ENCODE measurements at places on chromosomes 16 and 17.

DNA sequence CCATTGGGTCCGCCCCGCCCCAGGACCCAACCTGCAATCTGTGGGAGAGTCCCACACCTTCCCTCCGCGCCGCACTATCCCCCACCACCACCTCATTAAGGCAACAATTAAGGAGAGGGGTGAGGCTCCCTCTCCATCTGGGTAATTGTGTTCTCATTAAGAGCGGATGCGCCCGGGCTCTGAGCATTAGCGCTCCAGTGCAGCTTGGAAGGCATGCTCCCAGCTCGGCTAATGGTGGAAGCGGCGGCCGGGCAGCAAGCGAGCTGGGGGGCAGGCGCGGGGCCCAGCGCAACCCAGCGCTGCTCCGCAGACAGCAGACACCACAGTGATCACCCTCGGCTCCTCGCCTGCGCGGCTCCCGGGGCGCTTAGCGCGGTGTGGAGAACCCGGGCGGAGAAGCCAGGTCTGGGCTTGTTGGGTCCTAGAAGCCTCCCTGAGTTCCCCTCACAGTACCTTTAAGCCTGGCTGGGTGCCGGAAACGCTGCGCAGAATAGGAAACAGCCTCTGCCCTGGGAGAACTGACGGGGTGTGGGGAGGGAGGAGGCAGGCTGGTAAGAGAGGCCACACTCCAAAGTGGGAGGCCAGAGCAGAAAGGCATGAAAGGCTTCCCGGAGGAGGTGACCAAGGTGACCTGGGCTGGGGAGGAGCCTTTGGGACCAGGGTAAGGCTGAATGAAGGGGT, 6.4 kb downstream of the CBLN1 start:
- DNase-seq, result no peak

DNA sequence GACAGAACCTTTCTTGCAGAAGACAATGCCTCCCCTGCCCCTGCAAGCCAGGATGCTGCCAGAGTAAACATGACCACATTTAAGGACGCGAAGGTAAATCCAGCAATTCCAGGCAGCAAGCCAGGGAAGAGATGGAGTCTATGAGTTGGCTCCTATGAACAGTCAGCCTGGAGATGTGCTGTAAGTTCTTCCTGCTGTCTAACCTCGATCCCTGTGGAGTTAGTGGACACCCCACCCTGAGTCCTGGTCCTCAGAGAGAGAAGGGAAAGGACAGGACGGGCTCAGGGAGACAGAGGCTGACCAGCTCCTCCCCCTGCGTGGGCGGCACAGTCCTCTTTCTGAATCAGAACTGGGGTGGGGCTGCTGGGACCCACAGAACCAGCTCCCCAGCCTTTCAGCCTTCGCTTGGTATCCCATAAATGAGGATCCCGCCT, 24.9 kb downstream of the CDC42EP4 start:
- DNase-seq, result no peak

GRCh38 chr16:23269248-23269953, 32.7 kb upstream of the SCNN1B start:
- no peak for DNase-seq

DNA sequence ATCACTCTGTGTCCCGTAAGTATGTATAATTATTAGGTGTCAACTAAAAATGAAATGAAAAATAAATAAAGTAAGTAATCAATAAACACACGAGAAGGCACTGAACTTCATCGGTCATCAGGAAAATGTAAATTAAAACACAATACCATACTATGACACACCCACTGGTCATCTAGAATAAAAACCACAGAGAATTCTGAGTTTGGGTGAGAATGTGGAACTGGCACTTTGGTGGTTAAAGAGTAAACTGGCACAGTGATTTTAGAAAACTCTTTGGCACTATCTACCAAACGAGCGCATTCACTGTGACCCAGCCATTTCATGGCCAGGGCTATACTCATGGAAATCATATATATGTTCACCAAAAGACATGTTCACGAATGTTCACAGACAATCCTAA, 98.2 kb downstream of the HS3ST3A1 start:
- no peak for DNase-seq

- DNase-seq, result no peak
These were observed 251.4 kb downstream of the PHKB start for GRCh38 chr16:47712276-47713224.

DNA sequence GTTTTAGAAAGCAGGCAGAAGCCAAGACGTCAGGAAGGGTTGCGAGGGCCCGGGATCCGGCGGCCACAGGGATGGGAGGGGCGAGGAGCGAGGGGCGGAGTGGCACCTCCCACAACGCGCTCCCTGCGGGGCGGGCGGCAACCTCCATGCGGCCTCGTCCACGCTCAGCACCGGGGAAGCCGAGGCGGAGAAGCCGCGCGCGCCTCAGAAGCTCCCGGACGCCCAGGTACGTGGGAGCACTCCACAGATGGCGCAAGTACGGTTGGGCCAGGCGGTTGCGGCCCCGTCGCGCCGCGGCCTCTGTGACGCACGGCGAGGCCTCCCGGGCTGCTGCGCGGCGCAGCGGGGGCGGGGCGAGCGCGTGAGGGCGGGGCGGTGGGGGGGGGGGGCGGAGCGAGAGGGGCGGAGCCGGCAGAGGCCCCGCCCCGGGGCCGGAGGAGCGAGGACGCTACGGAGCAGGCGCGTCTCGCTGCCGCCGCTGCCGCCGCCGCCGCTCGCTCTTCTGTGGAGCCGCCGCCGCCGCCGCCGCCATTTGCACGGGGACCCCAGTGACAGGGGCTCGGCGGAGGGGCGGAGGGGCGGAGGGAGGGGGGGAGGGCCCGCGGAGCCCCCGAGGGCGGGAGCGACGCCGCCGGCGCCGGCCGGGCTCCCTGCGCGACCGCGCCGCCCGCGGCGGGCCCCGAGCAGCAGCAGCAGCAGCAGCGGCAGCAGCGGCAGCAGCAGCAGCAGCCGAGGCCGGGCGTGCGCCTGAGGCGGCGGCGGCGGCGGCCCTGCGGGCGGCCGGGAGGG, at the start of gene TENT4B:
Gene TENT4B, plus strand, starts transcription at position 500 of the 789 bp plus-strand sequence. CDS start 316 bp downstream, outside the sequence.
- peak; percentile 94 for DNase-seq

GRCh38 chr16:81313701-81314602, 810 bp upstream of the GAN start:
- DNase-seq, result no peak

GRCh38 chr16:9854675-9855074, 327.6 kb downstream of the GRIN2A start:
- DNase-seq, result no peak

DNA sequence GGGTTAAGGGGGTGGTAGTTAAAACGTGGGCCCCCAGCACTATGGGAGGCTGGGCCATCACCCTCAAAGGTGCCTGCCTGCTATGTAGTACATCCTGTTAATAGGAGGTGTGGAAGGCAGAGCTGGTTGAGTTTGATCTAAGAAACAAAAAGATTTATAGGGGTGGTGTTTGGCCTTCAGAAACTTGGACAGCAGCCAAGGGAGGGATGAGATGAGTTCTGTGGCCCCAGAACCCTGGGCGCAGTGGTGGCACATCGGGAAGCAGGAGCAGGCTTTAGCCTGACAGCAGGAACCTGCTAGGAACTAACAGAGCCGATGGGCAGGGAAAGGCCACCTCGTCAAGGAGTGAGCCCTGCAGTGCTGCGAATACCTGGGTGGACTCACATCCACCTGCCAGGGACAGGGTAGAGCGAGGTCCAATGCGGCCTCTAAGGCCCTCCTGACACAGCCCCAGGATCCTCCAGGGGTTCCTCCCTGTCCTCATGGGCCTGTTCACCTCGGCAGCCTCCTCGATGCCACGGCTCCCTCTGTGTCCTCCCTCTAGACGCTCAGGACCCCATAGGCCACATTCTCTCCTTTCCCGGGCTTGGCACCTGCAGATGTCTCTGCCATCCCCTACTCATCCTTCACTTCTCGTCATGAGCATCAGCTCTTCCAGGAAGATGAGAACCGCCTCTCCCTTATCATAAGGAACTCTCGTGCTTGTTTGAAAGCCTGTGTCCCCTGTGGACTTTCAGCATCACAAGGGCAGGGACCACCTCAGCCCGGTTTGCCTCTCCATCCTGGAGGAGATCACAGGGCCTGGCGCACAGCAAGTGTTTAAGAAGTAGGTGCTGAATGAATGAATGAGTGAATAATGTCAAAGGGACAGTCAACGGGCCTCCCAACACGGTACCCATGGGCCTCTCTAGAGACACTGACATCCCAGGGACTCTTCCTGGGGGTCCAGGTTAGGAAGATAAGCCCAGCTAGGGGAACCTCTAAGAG, 103.5 kb upstream of the TNRC6C start:
- DNase-seq, result no peak

GRCh38 chr16:26665166-26665939, 401.4 kb upstream of the C16orf82 start:
- no peak for DNase-seq

GRCh38 chr17:80738020-80738808, 193.6 kb downstream of the RPTOR start:
- no peak for DNase-seq

- DNase-seq, result no peak
These were observed 407.1 kb upstream of the XYLT1 start for GRCh38 chr16:17877821-17878360.

DNA sequence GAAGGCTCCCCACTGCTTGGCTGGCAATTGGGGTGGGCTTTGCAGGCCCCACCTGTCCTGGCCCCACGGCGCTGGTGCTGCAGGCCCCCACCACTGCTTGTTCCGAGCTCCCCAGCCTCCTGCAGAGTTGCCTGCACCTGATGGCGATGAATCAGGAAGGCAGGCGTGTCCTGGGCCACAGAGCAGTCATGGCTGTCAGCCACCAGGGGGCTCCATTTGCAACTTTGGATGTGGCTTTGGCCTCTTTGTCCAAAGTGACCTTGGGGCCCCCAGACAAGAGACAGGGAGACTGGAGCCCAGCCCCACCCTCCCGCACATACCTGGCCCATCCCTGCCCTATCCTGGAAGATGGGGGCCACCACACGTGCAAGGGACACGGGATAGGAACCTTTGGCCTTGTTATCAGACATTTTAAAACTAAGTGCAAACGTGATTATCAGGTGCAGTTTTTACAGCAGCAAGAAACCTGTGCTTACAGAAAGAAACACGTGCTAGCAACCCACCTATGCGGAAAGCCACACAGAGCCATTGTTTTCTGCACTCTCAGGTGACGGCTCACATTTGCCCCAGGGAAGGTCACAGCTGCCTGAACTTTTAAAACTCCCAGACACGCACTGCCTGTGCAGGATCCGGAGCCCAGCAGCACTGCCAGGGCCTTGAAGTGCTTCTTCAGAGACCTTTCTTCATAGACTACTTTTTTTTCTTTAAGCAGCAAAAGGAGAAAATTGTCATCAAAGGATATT, at the start of gene DNASE1:
Gene DNASE1, plus strand, starts transcription at position 443 of the 743 bp plus-strand sequence. CDS start 683 bp downstream, outside the sequence.
- DNase-seq, result peak; percentile 40

DNA sequence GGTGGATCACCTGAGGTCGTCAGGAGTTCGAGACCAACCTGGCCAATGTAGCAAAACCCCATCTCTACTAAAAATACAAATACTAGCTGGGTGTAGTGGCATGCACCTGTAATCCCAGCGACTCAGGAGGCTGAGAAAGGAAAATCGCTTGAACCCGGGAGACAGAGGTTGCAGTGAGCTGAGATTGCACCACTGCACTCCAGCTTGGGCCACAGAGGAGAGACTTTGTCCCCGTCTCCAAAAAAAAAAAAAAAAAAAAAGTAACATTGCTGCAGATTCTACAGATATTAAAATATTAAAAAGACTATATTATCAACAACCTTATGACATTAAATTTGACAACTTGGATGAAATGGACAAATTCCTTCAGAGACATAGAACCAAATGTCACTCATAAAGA, 25.7 kb downstream of the MBTD1 start:
- no peak for DNase-seq

DNA sequence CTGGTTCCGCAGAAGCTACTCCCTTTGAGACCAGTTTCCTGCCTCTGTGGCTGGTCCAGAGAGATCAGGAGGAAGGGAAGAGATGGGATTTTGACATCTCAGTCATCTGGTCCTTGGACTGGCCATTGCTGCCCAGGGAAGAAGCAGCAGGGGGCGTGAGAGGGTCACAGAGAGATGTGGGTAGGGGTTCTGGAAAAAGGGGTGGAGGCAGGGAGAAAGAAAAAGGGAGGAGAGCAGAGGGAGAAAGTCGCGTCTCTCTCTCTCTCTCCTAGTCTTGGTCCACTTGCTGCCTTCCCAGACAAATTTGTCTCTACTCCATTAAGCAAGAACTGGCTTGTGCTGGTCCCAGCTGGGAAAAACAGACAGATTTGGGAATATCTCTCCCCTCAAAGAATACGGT, 4.4 kb downstream of the SHBG start:
- no peak for DNase-seq

DNA sequence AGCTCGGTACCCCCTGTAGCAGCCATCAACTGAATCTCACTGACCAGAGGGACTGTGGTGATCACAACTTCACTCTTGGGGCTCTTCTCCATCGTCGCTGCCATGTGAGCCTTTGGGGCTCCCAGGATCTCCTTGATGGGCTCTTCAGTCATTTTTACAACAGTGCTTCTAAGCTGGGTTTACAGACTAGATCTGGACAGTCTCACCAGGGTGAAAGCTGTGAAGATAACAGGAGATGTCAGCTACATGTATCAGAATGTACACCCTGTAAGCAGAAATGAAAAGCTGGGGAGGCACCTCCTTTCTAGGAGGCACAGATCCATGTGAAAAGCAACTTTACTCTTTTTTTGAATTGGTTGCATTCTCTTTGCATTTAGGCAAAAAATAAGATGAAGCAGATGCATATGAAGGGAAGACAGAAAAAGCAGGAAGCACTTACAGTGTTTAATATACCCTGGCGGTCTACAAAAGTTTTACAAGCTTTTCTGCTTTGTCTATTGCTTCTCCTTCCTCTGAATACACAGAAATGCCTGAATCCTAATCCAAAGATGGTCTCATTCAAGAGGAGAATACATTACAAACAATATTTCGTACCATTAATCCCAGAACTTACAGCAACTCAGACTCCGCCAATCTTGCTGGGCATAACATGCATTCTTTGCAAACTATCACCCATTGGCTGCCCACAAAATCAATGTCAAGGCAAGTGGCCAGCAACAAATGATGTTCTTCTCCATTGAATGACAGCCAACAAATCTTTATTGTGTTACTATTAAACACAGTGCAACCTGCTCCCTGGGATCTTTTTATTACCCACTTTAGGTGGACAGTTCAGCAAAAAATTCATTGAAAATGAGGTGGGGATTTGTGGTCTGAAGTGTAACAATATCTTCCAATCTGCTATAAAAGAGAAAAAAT, 1.5 kb downstream of the TMEM100 start:
- no peak for DNase-seq

GRCh38 chr17:40086150-40087044, 14.0 kb downstream of the NR1D1 start:
- peak; percentile 63 for DNase-seq

All from activated B cell treated with CpG ODN at 0.5 μM for 24 hours (primary cell).